Colonic mucosa (tissue), 4 donors: ENCODE measurements at places on chromosomes 3 and 15. TPM values are rescaled to one million over a fixed set of nuclear protein-coding genes. Genes with fewer than 3 reads are reported as not detected.

DNA sequence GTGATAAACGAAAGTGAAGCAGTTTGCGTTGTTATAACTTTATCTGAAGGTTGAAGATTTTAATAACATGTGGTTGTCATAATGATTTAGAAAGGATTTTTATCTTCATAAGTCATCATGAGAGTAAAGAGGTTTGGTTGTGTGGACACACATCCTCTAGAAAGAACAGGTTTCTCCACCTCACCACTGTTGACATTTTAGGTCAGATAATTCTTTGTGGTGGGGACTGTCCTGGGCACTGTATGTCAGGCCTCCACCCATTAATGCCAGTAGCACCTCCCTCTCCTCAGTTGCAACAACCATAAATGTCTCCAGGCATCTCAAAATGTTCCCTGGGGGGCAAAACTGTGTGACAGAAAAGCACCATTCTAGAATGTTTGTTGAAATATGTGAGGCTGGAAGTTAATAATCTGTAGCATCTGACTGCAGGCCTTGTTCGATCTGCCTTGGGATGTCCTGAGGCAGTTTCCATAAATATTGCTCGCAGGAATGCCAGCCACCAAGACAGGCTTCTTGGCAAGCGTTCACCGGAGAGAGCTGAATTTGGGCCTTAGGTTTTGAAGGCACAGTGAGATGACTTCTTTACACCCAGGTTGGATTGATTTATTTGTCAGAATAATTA is 100.1 kb downstream of the ADAMTSL3 start:
- DNase-seq, result no peak

DNA sequence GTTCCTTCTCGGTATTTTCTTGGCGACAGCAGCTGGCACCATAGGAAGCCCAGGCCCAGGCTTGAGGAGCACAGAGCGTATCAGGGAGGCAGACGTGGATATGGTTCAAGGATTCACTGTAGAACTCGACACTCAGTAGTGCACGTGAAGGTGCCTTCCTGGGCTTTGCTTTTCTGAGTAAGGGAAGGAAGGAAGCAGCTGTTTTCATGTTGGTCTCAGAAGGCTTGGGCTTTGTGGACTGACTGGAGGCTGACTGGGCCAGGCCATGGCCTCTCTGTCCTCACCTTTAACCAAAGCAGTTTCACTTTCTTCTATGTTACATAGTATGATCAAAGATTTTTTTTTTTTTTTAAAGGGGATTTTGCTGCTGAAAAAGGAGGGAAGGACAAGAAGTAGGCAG is 6.9 kb upstream of the GHRL start:
- no peak for DNase-seq

- peak; percentile 60 for DNase-seq
Measured at GRCh38 chr15:89888214-89888804, 5.5 kb downstream of the AP3S2 start.

Gene STRIT1
- total RNA-seq, result not detected

Gene ESYT3
- 0.89 TPM for total RNA-seq

DNA sequence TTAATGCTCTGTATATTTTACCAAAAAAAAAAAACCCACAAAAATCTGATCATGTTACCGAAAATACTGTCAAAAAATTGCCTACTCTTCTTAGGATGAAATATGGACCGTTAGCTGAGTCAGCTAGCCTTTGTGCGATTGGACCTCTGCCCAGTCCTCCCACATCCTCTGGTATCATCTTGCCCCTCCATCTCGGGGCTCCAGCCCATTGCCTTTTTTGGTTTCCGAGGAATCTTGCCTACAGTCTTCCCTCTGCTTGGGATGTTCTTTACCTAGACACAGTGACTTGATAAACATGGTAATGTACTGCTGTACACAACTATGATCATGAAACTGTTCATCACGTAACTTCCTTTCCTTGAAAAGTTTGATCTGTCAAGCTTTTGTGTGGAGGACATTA is 371.4 kb downstream of the SV2B start:
- no peak for DNase-seq

Gene GOLGA8A
- 24.2 TPM for total RNA-seq

GRCh38 chr3:48558493-48559134 is 2.0 kb upstream of the PFKFB4 start:
- peak; percentile 41 for DNase-seq

DNA sequence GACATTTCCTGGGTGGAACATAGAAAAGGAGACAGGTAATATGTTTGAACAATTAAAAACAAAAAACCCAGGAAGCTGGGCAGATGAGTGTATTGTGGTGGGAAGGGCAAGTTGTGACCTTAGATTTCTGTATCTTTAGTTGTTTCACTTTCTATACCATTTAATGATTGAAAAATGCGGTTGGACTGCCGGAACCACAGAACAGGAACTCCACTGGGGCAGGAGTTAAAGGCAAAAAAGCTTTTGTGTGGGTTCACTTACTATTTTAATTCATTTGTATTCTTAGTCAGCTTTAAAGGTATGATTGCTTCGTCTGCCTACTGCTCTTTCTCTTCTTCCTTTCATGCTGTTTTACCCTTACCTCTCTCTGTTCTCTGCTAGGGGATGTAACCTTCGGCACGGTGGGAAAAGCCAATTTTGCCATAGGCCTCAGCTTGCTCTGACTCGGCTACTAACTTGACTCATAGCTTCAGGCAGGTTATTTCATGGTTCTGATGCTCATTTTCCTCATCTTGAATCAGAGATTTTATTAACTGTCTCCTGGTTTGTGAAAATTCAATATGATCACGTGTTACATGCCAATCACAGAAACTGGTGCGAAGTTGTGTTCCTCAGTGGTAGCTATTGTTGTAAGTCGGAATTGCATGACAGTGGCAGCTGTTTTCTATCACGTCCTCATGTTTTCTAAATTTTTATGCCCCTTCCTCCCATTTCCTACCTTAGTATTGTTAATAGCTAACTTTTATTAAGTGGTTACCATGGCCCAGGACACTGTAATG is 1.6 kb upstream of the MCTP2 start:
- DNase-seq, result no peak

Gene MINAR1
- 0.25 TPM for total RNA-seq

DNA sequence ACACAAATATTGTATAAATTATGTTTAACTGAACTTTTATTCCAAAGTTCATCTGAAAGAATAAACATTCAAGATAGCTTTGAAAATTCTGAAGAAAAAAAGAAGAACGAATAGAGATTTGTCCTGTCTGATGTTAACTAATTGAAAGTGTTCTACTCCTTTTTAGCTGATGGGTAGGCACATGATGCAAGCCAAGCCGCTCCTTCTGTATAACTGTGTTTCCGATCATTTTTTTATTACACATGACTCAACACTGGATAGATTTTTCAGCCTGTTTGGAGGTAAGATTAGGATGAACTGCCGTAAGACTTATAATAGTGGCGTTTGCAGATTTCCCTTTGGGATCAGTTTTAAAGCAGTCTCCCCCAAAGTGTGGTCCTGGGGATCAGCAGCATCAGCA is 19.0 kb downstream of the NSUN3 start:
- no peak for DNase-seq

Gene SPTSSB
- 1.6 TPM for total RNA-seq

DNA sequence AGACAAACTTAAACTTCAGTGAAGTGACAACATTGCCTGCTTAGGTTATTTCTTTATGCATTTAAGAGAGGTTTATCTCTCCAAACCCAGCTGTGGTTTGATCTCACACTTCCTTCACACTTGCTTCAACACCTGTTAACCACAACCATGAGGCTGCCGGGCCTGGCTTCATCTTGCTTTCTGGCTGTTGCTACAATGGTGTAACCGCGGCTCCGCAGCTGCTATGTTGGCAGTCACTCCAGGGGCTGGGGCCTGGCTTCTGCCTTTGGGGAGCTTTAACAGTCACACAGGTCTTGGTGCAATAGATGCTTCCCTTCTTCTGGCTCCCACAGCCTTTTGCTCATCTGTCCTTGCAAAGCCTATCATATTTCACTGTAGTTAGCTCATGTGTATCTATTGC is 72.9 kb upstream of the MNS1 start:
- DNase-seq, result no peak

GRCh38 chr3:189718215-189718614 is 87.0 kb downstream of the TP63 start:
- DNase-seq, result no peak
